ENCODE measurements at places on chromosomes 11 and 22.
A peak's percentile ranks its signal among the peaks of the same experiment; 100 is the strongest.

DNA sequence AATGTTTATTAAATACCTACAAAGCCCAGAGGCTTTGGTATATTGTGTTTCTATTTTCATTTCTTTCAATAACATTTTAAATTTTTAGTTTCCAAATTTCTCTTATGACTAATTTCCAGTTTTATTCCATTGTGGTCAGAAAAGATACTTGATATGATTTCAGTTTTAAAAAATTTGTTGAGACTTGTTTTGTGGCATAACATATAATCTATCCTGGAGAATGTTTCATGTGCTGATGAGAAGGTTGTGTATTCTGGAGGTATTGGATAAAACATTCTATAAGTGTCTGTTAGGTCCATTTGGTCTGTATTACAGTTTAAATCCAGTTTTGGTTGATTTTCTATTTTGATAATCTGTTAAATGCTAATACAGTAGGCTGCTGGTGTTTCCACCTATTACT is 9.8 kb upstream of the RAG1 start:
- no peak for DNase-seq

- DNase-seq: peak; percentile 37
Observed at GRCh38 chr22:20981787-20982562, at the start of gene LZTR1. Gene LZTR1 (plus strand): TSS chr22:20982297. CDS start chr22:20982372, 75 bp downstream.

- peak; percentile 79 for DNase-seq
Observed at GRCh38 chr11:62556108-62556874, 9.7 kb upstream of the AHNAK start.

- DNase-seq: no peak
Observed at GRCh38 chr11:95605271-95605940, 184.2 kb downstream of the FAM76B start.

- DNase-seq: no peak
Observed at GRCh38 chr22:23158516-23159290, 13.4 kb downstream of the RAB36 start.

DNA sequence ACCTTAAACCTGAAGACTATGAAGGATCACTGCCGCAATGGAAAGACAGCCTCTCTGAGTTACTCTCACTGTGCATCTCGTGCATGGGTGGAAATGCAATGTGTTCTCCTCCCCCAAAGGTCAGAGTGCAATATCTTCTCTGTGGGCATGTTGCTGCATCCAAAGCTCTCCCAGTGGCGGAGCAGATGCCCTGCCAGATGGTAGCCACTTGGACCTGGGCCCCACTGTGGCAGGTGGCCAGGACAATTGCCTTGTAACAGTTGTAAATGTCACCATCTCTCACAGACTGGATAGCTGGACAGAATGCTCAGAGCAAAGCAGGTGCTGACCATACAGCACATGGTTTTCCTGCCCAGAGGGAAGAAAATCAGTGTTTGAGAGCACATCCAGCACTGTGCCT is 542.0 kb downstream of the FAM181B start:
- DNase-seq: no peak

DNA sequence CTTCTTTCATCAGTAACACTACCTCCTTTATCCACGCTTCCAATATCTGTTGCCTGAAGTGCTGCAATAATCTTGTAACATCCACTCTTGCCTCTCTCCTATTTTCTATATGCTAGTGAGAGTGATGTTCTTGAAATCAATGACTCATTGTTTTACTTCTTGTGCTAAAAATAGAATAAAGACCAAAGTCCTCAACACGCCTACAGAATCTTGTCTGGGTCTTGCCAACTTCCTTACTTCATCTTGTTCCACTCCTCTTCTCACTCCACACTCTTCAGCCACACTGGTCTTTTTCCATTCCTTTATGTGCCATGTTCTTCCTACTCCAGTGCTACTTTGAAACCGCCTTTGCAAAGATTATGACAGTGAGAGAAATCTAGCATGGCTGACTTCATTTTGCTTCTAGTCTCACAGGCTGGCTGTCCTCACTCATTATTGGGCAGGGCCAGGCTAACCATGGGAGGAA is 136.4 kb downstream of the CCDC81 start:
- DNase-seq: no peak

DNA sequence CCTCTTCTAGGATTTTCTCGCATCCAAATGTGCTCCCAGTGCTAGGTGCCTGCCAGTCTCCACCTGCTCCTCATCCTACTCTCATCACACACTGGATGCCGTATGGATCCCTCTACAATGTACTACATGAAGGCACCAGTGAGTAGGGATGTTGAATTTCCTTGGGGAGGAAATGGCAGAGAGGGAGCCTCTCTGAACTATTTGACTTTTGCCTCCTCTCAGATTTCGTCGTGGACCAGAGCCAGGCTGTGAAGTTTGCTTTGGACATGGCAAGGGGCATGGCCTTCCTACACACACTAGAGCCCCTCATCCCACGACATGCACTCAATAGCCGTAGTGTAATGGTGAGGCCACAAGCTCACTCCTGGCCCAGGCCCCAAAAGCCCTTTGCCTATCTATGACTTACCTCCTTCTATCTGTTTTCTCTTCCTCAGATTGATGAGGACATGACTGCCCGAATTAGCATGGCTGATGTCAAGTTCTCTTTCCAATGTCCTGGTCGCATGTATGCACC is 2.5 kb downstream of the TAF10 start:
- DNase-seq: no peak

GRCh38 chr11:44726283-44727113 is at the start of gene TSPAN18:
Gene TSPAN18 (plus strand): TSS chr11:44726962. CDS start chr11:44906417, 179,455 bp downstream.
- no peak for DNase-seq

DNA sequence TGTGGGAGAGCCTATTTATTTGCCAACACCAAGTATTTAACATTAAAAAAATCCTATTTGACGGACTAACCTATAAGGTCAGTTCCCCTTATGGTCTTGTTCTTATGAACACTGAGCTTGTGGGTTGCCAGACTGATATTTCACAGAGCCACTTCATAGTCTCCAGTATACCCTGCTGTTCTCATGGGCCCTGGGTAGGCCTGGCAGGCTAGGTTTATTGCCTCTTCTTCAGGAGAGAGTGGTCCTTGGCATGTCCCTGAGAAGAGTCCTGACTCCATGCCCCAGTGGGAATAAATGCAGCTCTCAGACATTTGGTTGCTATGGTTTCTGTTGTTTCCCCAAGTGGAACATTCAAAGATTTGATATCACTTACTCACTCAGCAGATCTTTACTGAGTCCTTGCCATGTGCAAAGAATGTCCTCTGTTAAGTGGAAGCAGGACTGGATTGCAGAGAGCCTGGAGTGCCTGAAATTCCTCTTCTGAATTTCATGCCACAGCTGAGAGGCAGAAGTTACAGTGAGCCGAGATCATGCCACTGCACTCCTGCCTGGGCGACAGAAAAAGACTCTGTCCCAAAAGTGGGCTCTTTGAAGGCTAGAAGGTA is 15.7 kb downstream of the SLC5A1 start:
- no peak for DNase-seq
